ENCODE measurements at places on chromosomes 3 and 15.

DNA sequence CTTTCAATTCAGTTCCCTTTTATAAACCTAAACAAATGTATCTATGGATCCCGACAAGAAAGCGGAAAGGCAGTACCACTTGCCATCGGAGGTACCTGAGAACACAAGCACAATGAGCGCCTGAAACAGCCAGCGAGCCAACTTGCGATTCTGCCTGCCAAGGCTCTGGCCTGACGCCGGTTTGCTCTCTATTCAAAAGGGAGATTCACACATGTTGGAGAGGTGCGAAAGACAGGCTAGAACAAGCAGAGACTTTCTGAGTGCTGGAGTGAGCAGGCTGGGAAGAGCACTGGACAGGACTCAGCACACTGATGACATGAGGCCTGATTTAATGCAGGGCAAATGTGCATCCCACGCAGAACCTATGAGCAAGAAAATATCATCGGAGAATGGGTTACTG lies 17.7 kb upstream of the PRR23E start:
- no peak for DNase-seq

GRCh38 chr15:38019066-38019465 lies 84.6 kb downstream of the TMCO5A start:
- no peak for DNase-seq

GRCh38 chr15:93146196-93146595 lies 57.2 kb upstream of the RGMA start:
- DNase-seq = no peak

DNA sequence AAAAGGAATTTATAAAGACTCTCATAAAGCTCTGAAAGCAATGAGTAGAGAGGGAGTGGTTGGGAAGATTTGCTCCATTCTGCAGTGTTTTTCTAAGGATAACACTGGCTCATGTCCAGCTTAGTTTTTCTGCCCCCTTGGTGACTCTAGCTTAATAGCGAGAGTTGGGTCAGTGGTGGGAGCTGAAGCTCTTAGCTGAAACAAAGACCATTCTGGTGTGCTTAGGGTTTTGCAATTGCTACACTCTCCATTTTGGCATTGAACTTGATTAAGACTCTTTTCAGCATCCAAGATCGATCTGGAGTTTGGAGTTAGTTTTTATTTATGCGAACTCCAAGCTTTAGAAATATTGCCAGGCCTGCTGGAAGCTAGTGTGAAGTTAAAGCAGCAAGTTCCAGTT lies 98.0 kb downstream of the ATG7 start:
- DNase-seq = no peak

DNA sequence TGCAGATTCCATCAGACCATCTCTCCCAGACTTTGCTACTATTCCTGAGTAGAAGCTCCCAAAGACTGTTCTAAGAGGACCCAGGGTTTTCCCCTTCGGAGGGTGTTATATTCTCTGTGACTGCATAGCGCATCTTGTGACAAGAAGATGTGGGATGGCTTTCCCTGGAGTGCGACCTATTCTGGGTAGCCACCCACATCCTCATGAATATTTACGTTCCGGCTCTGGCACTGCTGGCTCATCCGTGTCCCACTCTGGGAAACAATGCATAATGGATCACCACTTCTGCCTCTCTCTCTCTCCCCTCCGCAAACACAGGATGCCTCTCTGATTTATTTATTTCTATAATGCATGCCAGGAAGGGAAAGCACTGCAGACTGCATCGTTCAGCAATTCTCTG lies 166.1 kb downstream of the PYDC2 start:
- DNase-seq = no peak

DNA sequence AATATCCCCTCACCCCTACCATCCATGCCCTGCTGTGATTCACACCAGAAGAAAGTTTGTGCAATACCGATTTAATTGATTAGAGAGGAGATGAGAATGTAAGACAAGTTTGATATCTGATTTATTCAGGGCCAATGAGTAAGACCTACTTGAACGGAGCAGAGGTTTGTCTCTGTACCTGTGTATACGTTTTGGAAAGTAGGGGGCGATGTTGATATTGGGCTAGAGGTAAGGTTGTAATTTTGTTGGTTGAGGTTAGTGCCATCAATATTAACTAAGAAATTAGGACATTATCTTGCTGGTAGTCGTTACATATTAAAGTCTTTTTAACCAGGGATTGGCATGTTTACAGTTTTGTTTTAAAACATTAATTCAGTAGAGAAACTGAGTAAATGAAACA lies 20.5 kb downstream of the EAF2 start:
- no peak for DNase-seq

DNA sequence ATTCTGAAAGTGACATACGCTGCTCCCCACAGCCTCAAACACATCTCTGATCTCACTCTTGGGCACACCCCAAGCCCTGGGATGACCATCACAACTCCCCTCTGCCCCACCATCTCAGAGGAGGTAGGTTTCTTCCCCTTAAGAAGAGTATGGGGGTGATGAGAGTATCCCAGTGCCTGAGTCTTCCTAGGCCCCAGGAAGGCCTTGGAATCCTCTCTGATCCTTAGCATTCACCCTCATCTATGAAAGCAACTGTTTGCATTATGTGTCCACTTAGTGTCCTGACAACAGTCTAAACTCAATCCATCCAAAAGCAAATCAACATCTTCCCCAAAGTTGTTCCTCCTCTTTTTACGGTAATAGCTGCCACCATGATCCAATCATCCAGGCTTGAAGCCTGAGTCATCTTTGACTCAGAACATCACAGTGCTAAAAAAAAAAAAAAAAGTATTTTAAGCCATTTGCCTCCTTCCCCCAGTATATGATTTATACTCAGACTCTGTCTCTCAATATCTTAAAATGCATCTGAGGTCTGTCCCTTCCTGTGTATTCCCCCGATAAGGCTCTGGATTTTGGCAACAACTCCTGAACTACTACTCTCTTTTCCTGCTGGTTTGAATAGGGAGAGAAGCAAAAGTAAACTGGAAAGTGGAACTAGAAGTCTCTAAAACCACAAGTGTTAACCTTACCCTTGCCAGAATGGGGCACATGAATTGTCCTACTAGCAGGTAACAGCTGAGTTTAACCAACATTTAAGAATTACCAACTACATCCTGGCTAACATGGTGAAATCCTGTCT lies 22.5 kb downstream of the POPDC2 start:
- no peak for DNase-seq

- no peak for DNase-seq
Observed at GRCh38 chr3:13208706-13209633, 135.7 kb upstream of the IQSEC1 start.

- no peak for DNase-seq
Observed at GRCh38 chr3:126381966-126382365, 12.7 kb upstream of the CFAP100 start.

- no peak for DNase-seq
Observed at GRCh38 chr3:126209741-126210140, 29.4 kb upstream of the ALDH1L1 start.

GRCh38 chr3:119292666-119293065 lies 1.5 kb upstream of the ARHGAP31 start:
- peak; percentile 66 for DNase-seq

GRCh38 chr3:47583320-47584075 lies 4.8 kb upstream of the CSPG5 start:
- DNase-seq = no peak
